ENCODE measurements at places on chromosomes 1 and 21.

GRCh38 chr1:243496187-243496646 lies 240.4 kb downstream of the SDCCAG8 start:
- no peak for DNase-seq

- no peak for DNase-seq
Measured at GRCh38 chr1:88376421-88376820, 307.7 kb upstream of the PKN2 start.

DNA sequence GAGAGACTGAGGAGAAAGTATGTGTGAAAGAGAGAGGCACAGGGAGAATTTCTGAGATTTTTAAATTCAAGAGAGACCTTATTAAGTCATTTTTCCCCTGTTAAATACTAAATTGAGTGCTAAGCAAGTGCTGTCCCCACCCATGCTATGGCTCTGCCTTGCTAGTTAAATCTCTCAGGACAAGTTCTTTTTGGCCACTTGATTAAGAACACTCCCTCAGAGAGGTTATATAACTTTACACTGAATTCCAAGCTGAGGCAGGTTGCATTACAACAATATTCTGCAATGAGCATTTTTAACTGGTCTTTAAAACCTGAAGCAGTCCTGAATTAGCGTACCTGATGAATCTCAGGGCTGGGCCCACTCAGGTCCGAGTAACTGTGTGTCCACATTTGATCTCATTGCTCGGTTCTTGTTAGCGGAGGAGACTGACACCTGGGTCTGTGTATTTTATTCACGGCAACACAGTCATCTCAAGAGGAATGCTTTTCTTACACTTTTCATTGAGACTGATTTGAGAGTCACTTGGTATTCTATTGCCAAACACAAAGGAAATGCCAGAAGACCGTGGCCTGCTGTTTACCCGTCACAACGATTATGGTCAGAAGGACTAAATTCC lies 187.6 kb upstream of the ST6GALNAC5 start:
- DNase-seq, result no peak

GRCh38 chr1:160451119-160451858 lies 50.9 kb downstream of the VANGL2 start:
- DNase-seq, result no peak

GRCh38 chr21:41431788-41432548 lies 5.9 kb downstream of the MX1 start:
- no peak for DNase-seq

DNA sequence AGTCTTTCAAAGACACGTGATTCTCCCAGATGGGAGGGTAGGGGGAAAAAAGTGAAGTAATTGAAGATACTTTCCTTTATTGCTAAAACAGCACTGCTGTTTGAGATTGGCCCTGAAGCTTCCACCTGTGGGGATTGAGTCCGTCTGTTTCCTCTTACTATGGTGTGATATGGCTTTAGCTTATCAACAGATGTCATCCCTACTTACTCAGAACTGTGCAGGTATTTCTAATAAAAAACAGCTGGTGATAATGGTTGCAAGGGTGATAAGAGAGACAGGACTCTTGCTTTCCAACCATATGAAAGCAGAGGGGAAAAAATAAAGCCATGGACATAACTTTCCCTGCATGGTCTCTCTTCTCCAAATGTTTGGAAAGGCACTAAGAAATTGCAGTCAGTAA lies 41.7 kb upstream of the C8B start:
- no peak for DNase-seq

DNA sequence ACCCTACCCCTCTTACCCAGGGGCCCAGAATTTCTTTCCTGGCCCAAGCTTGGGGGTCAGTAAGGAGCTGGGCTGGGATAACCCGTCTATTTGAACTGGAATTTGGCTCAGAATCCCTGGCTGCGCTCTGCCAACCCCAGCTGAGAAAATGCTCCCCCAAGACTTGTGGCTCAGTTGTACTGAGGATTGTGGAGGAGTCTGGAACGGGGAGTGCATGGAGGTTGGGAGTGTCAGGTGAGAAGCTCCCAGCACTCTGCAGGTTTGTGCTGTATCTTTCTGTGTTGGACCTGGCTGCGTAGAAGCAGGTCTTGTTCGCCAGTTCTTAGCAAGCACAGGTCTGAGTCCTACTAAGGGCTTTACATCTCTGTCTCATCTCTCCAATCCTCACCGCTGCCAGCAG lies 1.6 kb downstream of the TCEA3 start:
- no peak for DNase-seq

DNA sequence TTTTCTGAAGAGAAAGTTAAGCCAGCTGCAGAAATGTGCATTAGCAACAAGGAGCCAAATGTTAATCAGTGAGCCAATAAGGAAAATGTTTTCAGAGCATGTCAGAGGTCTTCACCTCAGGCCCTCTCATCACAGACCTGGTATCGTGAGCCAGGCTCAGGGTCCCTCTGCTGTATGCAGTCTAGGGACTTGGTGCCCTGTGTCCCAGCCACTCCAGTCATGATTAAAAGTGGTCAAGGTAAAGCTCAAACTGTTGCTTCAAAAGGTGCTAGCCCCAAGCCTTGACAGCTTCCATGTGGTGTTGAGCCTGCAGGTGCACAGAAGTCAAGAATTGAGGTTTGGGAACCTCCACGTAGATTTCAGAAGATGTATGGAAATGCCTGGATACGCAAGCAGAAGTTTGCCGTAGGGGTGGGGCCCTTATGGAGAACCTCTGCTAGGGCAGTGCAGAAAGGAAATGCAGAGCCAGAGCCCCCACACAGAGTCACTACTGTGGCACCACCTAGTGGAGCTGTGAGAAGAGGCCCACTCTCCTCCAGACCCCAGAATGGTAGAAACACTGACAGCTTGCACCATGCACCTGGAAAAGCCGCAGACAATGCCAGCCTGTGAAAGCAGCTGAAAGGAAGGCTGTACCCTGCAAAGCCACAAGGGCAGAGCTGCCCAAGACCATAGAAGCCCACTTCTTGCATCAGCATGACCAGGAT lies 1128.7 kb downstream of the AMY1C start:
- DNase-seq, result no peak

Data from NCI-H1417 treated with DMSO at 0.1 percent for 48 hours (cell line).